Thymus (tissue), 14 donors: ENCODE measurements at places on chromosomes 3 and 15. TPM values are rescaled to one million over a fixed set of nuclear protein-coding genes. Genes with fewer than 3 reads are reported as not detected.

- no peaks in the 10 kb centered on the region for H3K36me3 ChIP-seq
- H3K27me3 ChIP-seq = no peaks in the 10 kb centered on the region
- H3K27ac ChIP-seq = no peak overlapping the region
- peak; percentile 46 for DNase-seq
- H3K4me3 ChIP-seq = no peak overlapping the region
Observed at GRCh38 chr15:57541805-57542504, 49.7 kb upstream of the MYZAP start.

DNA sequence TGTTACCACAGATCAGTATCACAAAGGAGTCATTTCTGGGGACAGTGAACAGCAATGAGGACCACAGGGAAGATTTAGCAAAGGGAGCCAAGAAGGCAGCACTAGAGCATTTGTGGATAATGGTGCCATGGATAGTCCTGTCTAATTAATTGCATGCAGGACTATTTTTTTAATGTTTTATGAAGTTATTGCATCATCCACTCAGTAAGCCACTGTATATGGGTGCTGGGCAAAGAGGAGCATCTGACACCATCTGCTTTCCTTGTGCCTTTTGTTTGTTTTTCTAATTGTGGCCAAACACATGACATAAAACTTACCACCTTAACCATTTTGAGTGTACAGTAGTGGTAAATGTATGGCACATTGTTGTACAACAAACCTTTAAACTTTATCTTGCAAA lies 301.1 kb upstream of the LRRFIP2 start:
- no peak overlapping the region for H3K27ac ChIP-seq
- no peaks in the 10 kb centered on the region for H3K4me1 ChIP-seq
- no peak for DNase-seq
- no peaks in the 10 kb centered on the region for H3K36me3 ChIP-seq

GRCh38 chr15:68781766-68782588 lies 38.7 kb downstream of the ANP32A start:
- peak overlapping the region; percentile 66 for H3K27ac ChIP-seq
- H3K27me3 ChIP-seq = no peaks in the 10 kb centered on the region
- DNase-seq = no peak

- no peaks in the 10 kb centered on the region for H3K36me3 ChIP-seq
- H3K4me1 ChIP-seq = peaks cover 5% of the 10 kb centered on the region
- no peak overlapping the region for H3K27ac ChIP-seq
Observed at GRCh38 chr15:76978522-76979330, 16.2 kb upstream of the PSTPIP1 start.

DNA sequence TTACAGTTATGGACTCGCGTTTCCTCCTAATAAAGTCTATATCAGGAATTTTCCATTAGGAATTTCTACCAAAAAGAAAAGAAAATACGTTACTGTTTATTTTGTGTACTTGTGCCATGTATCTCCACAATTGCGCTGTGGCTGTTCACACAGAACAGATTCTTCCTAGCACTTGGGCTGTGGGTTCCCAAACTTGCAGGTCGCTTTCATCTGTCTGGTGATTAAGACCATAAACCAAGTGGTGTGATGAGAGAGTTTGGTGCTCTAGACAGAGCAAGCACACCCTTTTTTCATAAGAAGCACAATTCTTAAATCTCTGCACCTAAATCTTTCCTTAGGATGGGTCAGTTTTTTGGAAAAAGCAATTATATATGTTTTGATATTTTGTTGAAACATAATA lies 203.3 kb downstream of the TP63 start:
- H3K27ac ChIP-seq = no peak overlapping the region
- DNase-seq = no peak
- no peak overlapping the region for H3K4me3 ChIP-seq
- H3K4me1 ChIP-seq = no peaks in the 10 kb centered on the region
- no peaks in the 10 kb centered on the region for H3K36me3 ChIP-seq
- H3K27me3 ChIP-seq = no peaks in the 10 kb centered on the region

GRCh38 chr3:34319881-34320280 lies 521.5 kb downstream of the PDCD6IP start:
- no peak overlapping the region for H3K4me3 ChIP-seq
- no peaks in the 10 kb centered on the region for H3K27me3 ChIP-seq
- no peaks in the 10 kb centered on the region for H3K36me3 ChIP-seq
- DNase-seq = no peak

Gene CYP19A1
- 0.42 TPM for total RNA-seq

DNA sequence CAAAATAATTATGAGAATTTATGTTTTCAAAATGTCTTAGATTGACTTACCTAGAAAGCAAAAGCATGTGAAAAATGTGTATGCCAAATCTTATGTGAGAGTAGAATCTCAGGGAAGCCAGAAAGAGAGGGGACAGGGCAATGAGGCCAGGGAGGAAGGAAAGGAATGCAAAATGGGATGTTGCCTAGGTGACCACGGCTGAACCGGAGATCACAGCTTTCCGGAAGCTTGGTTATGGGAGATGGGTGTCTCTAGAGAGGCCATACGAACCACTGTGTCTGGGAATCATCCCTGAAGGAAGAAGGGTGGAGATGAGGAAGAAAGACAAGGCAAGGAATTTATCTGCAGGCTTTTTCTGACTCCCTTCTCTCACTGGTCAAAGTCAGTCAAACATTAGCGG lies 76.0 kb downstream of the SUCLG2 start:
- no peaks in the 10 kb centered on the region for H3K36me3 ChIP-seq
- H3K4me3 ChIP-seq = no peak overlapping the region
- H3K27ac ChIP-seq = no peak overlapping the region

DNA sequence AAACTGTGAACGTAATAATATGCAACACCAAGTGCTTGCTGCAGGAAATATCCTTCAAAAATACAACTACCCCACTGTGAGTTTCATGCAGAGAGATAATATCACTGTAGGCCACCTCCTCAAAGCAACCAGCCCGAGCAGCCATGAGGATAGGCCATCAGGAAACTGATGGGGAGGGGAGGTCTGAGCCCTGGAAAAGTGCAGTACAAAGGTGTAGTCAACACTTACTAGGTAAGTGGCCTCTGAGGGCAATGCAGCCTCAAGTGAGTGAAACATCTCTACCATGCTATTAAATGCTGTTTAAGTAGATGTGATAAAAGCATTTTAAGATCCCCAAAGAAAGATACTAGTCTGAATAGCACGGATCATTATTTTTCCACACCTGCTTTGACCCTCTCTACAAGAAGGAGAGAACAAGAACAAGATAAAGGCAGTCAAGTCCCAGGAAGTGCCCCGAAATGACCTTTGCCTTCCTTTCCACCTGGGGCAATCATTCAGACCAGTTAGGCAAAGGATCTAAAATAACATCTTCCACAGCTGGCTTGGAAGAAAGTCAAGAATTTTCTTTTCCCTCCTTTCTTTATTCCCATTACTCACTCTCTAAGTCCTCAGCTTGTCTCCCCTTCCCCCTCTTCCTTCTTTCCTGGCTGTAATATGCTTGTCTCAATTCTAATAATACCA lies 62.8 kb downstream of the FMN1 start:
- H3K4me3 ChIP-seq = no peak overlapping the region
- no peaks in the 10 kb centered on the region for H3K36me3 ChIP-seq
- DNase-seq = no peak
- H3K27ac ChIP-seq = peak overlapping the region; percentile 22

GRCh38 chr3:195893516-195893915 lies 14.8 kb downstream of the TNK2 start:
- H3K4me3 ChIP-seq = no peak overlapping the region
- peaks cover 10% of the 10 kb centered on the region for H3K36me3 ChIP-seq
- DNase-seq = peak; percentile 75
- no peaks in the 10 kb centered on the region for H3K27me3 ChIP-seq
- no peak overlapping the region for H3K27ac ChIP-seq

Gene FYCO1
- 7.8 TPM for total RNA-seq

GRCh38 chr3:15861163-15861562 lies 63.4 kb upstream of the ANKRD28 start:
- no peak overlapping the region for H3K4me3 ChIP-seq
- no peaks in the 10 kb centered on the region for H3K36me3 ChIP-seq
- DNase-seq = no peak
- H3K4me1 ChIP-seq = peaks cover 13% of the 10 kb centered on the region
- H3K27me3 ChIP-seq = peaks cover 2% of the 10 kb centered on the region

- no peak overlapping the region for H3K27ac ChIP-seq
- peaks cover 14% of the 10 kb centered on the region for H3K36me3 ChIP-seq
- H3K4me1 ChIP-seq = peaks cover 15% of the 10 kb centered on the region
- no peaks in the 10 kb centered on the region for H3K27me3 ChIP-seq
Observed at GRCh38 chr15:85752491-85752961, 42.2 kb downstream of the KLHL25 start.

Gene CHRNB4
- total RNA-seq = 0.47 TPM

Gene SPPL2A
- 55.6 TPM for total RNA-seq

Gene CLDN18
- 0.28 TPM for total RNA-seq

- no peaks in the 10 kb centered on the region for H3K36me3 ChIP-seq
- H3K4me3 ChIP-seq = no peak overlapping the region
- no peak overlapping the region for H3K27ac ChIP-seq
- no peak for DNase-seq
- no peaks in the 10 kb centered on the region for H3K27me3 ChIP-seq
Observed at GRCh38 chr3:122247087-122247824, 63.8 kb downstream of the CASR start.

DNA sequence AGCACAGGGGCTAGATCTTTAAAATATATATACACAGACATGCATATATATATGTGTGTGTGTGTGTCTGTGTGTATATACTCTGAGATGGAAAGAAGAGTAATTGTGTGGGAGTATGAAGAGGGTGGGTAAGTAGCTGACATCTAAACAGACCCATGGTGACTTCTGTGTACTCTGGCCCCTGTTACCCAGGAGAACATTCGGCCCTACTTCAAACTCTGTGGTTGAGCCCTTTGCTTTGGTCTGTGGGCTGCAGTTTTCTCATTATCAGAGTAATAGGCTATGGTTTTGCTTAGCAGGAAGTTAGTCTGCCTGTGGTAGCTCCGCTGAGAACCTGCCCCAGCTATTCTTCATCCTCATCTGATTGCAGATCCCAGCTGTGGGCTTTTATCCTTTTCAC lies 141.4 kb downstream of the RBPMS2 start:
- H3K27me3 ChIP-seq = no peaks in the 10 kb centered on the region
- H3K4me3 ChIP-seq = no peak overlapping the region
- DNase-seq = no peak
- peaks cover 19% of the 10 kb centered on the region for H3K36me3 ChIP-seq
- H3K27ac ChIP-seq = peak overlapping the region; percentile 64
- peaks cover 8% of the 10 kb centered on the region for H3K4me1 ChIP-seq

Gene CTXN2
- total RNA-seq = not detected

Gene C3orf49
- not detected for total RNA-seq

DNA sequence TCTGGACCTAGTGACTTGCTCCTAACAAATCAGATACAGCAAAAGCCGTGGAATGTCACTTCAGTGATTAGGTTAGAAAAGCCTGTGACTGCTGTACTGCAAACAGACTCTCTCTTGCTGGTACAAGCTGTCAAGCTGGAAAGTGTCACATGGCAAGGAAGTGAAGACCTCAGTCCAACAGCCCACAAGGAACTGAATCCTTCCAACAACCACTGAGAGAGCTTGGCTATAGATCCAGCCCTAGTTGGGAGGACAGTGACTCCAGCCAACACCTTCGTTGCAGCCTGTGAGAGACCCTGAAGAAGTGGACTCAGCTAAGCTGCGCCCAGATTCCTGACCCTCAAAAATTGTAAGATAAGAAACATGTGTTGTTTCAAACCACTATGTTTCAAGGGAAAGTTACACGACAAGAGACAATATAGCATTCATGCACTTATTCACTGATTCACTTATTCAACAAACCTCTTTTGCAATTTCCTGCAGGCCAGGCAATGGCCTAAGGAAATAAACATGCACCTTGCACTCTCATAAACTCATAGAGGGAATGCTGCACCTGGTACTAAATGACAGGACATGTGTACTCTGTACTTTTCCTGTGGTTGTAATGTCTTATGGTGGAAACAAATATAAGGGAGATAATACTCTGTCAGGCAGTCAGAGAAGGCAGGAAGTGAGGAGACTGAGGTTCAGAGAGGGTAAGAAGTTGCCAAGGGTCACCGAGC lies 142.9 kb downstream of the CADPS start:
- no peaks in the 10 kb centered on the region for H3K27me3 ChIP-seq
- DNase-seq = no peak
- H3K4me1 ChIP-seq = no peaks in the 10 kb centered on the region
- no peak overlapping the region for H3K27ac ChIP-seq
- H3K4me3 ChIP-seq = no peak overlapping the region
- H3K36me3 ChIP-seq = no peaks in the 10 kb centered on the region

DNA sequence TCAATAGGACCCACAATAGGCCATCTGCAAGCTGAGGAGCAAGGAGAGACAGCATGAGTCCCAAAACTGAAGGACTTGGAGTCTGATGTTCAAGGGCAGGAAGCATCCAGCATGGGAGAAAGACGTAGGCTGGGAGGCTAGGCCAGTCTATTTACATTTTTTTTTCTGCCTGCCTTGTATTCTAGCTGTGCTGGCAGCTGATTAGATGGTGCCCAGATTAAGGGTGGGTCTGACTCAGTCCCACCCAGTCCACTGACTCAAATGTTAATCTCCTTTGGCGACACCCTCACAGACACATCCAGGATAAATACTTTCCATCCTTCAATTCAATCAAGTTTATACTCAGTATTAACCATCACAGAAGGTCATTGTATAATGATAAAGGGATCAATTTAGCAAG lies 15.9 kb upstream of the PIAS1 start:
- no peaks in the 10 kb centered on the region for H3K27me3 ChIP-seq
- H3K4me1 ChIP-seq = no peaks in the 10 kb centered on the region
- H3K4me3 ChIP-seq = no peak overlapping the region
- no peak for DNase-seq
- no peaks in the 10 kb centered on the region for H3K36me3 ChIP-seq
- H3K27ac ChIP-seq = no peak overlapping the region

Gene CSPG5
- 0.09 TPM for total RNA-seq

DNA sequence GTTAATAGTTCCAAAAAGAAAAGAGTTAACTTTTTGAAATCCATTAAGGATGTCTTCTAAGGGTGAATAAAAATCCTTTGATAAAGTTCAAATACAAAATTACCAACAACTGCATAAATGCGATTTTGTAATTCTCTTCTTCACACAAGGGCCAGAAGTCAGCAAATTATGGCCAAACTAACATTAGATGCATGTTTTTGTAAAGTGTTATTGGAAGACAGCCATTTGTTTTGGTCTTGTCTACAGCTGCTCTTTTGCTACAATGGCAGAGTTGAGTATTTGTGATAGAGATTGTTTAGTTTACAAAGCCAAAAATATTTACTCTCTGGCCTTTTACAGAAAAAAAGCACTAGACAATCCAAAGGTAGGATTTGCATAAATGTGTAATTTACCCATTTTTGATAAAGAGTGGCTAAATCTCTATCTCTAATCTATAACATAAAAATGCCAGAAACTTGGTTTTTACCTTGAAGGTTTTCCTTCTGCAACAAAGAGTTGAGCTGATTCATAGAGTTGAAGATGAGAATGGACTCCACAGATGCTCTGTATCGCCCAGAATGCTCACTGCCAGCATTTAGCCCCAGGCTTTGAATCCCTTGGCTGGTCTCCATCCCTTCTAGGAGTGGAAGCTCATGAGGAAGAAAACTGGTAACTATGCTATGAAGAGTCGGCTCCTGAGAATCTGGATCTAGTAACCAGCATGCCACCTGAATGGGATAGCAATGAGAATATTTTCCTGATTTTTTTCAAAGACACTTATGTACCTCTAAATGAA lies 64.5 kb downstream of the POLQ start:
- H3K4me3 ChIP-seq = no peak overlapping the region
- no peaks in the 10 kb centered on the region for H3K36me3 ChIP-seq
- H3K4me1 ChIP-seq = no peaks in the 10 kb centered on the region
- DNase-seq = no peak
- H3K27ac ChIP-seq = no peak overlapping the region

GRCh38 chr15:62307551-62307950 lies 142.5 kb upstream of the C2CD4B start:
- DNase-seq = no peak
- no peaks in the 10 kb centered on the region for H3K36me3 ChIP-seq
- no peaks in the 10 kb centered on the region for H3K4me1 ChIP-seq
- H3K27ac ChIP-seq = no peak overlapping the region
- H3K4me3 ChIP-seq = no peak overlapping the region
